Stimulated activated CD8-positive, alpha-beta memory T cell treated with anti-CD3 and anti-CD28 coated beads, Interleukin-4, amount 100 ng/mL, for 1 hour (primary cell): ENCODE measurements at places on chromosomes 1 and 21.

GRCh38 chr21:44750675-44751025 is 39.3 kb upstream of the TSPEAR start:
- no peak for DNase-seq

DNA sequence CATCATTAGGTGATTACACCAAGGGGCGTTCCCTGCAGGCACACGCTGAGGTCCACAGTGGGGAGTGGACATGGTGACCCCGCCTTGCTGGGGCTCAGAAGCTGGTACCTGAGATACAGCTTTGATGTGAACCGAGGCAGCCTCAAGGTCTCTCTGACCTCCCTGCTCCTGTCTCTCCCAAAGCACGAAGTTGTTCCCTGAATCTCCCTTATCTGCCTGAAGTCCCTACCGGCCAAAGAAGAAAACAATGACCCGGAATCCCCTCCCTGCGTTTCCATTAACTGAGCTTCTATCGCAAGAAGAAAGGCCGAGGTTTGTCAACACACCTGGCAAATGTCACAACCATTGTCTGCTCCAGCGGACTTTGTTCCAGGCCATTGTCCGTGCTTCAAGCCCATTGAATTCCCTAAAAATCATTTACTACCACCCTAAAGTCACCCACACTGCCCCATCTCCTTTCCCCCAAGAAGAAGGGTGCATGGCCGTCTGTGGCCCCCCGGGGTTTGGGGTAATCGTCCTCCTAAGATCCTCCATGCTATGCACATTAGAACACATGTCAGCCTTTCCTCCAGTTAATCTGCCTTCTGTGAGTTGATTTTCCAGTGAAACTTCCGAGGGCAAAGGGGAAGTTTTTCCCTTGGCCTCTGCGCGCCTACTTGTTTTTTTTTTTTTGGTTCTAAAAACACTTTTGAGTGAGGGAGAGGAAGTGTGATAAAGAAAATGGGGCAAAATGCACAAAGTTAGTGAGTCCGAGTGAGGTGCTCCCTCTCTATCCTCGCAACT is 48.1 kb upstream of the COL18A1 start:
- no peak for DNase-seq

GRCh38 chr1:175877939-175878737 is 134.7 kb upstream of the TNR start:
- no peak for DNase-seq

DNA sequence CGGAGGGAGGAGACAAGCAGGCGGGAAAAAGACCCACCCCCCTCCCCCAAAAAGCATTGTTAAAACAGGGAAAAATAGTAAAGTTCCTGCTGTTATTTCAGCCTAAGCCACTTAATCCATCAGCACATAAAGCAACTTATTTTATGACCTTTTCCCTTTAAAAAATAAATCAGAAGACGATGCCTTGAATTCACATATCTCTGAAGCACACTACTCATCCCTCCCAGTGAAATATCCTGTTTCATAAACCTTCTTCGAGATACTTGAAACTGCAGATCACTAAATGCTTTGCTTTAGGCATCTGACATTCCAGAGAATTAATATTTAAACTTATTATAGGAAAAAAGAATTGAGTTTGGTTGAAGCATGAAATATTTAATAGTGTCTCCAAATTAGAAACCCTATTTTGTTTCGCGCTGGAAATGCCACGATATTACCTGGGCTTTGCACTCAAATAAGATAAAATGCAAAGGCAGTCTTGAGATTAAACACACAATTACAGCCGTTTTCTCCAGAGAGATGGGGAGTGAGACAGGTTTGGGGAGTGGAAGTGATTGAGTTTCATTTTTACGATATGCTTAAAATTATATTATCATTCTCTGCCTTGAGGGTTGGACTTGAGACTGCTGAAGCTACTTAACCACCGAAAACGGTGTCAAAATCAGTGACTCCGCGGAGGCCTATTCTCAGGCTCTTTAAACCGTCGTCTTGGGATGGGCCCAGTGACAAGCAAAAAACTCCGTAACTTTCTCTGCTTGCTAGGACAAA is 9.3 kb downstream of the GLIS1 start:
- DNase-seq = no peak

GRCh38 chr1:178496410-178497135 is at the start of gene CLEC20A:
Gene CLEC20A (minus strand): TSS chr1:178496964. CDS start chr1:178496939, 25 bp downstream.
- DNase-seq = no peak

GRCh38 chr1:66981679-66982078 is 56.9 kb downstream of the MIER1 start:
- peak; percentile 11 for DNase-seq

DNA sequence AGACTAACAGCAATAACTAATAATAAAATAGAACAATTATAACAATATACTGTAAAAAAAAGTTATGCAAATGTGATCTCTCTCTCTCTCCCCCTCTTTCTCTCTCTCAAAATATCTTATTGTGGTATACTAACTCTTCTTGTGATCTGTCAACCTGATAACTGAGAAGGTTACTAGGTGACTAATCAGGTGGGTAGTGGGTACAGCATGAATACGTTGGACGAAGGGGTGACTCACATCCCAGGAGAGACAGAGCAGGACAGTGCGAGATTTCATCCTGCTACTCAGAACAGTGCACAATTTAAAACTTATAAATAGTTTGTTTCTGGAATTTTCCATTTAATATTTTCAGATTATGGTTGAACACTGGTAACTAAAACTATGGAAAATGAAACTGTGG is 257.5 kb downstream of the LRRC40 start:
- no peak for DNase-seq

DNA sequence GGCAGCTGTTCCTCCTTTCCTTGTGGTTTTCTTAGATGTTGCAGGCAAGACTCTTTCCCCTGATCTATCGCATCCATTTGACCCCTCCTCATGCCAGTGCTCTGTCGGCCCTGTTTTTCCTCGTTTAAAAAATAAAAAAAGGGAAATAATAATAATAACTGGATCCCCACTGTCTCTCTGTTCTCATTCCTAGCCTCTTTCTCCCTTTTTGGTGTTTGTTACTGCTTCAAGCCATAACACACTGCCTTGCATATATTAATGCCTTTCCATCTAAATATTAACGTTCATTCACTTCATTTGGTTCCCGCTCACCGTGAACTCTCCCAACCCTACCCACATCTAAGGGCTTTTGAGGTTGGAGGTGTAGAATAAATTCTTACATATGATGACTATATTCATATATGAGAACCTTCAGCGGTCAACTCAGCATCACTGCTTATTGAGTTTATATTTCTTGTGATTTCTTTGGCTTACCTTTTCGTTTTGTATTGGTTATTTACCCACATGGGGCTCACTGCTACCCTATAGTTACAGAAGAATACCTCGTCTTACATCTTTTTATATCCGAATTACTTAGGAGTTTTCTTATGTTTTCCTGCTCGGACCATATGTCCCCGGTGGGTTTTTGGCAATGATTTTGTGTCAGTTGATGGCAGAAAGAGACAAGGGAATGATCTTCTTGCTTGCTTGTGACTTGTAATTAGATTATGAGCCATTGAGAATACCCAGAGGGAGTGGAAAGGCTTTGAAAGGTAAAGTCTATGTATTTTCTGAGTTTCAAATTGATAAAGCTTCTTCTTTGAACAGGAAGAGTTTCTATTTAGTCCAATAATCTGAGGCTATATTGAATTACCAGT is 805 bp downstream of the ATG4C start:
- DNase-seq = no peak

DNA sequence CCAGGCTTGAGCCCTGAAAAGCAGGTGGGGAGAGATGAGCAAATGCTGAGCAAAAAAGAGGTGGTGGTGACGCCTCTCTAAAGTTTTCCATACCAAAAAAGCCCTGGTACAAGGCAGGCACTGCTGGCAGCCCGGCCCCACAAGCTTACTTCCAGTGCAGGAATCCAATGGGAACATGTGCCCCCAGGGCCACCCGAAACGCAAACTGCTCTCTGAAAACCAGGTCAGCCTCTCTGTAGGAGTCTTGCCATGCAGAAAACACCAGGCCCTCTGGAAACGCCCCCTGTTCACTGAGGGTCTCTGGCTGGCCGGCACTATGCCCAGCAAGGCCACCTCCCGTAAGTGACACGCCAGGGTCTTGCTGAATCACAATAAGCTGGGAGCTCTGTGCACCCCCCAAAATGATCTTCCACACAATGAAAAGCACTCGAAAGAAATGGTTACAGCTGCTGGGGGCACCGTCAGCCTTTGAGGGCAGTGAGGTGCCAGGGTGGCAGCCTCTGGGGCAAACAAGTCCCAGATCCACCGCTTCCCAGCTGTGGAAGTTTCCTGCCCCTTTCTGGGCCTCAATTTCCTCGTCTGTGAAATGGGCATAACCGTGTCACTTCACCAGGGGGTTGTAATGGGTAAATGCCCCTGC is 170.5 kb downstream of the TOMM20 start:
- DNase-seq = no peak

GRCh38 chr1:228000416-228000815 is 6.4 kb upstream of the WNT3A start:
- no peak for DNase-seq

- DNase-seq = no peak
Measured at GRCh38 chr1:21308330-21308729, 18.1 kb upstream of the ECE1 start.

DNA sequence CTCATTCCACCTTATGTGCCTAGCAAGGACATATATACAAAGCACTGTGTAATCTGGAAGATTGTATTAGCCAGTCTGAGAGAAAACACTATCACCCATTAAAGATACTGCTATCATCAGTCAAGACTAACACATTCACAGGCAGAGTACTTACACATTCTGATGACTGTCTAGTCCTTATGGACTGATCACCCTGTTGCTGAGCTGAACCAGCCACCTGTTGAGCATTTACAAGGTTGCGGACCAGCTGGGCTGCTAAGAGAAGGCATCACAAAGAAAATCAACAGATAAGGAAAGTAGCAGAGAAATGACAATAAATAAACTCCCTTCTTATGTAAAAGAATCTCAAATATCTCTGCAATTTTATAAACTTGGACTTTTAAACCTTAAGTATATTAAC is 30.8 kb downstream of the PRPF38A start:
- no peak for DNase-seq

- no peak for DNase-seq
Measured at GRCh38 chr21:31176080-31176551, 137.8 kb upstream of the KRTAP19-8 start.

DNA sequence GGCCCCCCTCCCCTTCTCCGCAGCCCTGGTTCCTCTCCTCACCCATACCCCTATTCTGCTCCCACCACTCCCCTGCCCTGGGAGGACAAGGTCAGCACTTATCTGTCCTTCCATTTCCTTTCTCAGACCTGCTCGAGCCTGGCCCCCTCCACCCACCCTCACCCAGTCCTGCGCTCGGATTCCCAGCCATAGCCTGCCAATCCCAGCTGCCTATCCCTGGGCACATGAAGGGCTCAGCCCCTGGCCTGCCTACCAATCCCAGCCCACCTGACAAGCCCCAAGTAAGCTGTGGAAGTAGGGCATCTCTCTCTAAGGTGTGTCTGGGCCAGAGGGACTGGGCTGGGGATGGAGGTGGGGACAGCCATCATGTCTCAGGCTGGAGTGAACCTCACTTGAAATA is 5.4 kb downstream of the BLACAT1 start:
- DNase-seq = no peak

DNA sequence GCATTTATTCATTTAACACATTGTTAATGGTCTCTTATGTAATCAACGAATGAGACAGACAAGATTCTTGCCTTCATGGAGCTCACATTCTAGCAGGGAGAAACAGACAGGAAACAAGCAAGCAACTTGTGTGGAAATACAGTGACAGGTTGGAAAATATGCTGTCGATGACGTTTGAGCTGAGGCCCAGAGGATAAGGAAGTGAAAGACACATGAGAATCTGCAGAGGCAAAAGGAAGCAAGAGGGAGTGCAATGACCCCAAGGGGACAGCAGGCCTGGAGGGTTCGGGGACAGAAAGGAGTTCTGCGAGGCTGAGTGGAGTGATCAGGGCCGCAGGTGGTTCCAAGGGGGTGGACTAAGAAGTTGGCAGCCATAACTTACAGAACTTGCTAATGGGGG is 60.6 kb upstream of the AKT3 start:
- no peak for DNase-seq

- no peak for DNase-seq
Measured at GRCh38 chr1:219177363-219177762, 3.7 kb downstream of the LYPLAL1 start.

DNA sequence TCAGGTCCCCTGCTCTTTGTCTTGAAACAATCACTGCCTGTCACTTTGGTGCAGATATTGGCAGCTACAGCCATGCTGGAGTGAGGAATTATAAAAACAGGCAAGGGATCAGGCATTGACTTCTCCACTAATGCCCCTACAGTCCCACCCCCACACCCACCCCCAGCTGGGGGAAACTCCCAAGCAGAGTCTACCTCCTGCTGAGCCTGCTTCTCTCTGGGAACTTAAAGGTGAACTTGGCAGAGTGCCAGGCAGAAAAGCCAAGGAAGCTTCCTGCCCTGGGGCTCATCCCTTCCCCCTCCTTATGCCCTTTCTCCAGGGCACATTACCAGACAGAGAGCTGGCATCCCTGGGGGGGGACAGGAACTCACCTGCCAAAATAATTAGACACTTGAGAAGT is 6.7 kb downstream of the NCMAP start:
- DNase-seq = no peak

GRCh38 chr1:42937836-42938644 is 20.6 kb downstream of the SLC2A1 start:
- no peak for DNase-seq

DNA sequence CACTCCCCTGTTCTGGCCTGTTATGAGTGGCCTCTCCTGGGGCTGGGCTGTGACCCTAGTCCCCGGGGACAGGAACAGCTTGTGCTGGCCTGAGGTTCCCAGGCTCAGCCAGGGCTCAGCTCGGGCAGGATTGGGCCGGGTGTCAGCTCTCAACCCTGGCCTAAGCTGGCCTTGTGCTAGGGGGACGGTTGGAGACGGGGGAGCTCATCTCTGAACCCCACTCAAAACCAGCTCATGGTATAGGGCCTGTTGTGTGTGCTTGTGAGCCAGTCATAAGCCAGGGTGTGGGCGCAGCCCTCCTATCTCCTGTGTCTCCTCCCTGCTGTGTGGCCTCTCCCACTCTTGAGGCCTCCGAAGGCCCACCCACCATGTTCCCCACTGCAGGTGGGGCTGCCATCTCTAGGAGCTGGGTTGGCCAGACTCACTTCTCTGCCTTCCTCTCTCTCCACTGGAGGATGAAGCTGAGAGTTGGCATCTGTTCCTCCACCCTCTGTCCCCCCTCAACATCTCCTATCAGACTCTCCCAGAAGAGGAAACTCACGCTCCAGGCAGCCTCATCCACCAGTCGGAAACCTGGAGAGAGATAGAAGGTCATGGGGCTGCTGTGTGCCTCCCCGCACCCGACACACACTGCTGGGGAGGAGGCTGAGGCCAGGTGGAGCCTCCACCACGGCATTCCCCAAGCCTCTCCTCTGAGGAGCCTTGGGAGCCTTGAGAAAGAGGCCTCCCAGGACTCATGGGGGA is 1.4 kb downstream of the PEAR1 start:
- DNase-seq = no peak

DNA sequence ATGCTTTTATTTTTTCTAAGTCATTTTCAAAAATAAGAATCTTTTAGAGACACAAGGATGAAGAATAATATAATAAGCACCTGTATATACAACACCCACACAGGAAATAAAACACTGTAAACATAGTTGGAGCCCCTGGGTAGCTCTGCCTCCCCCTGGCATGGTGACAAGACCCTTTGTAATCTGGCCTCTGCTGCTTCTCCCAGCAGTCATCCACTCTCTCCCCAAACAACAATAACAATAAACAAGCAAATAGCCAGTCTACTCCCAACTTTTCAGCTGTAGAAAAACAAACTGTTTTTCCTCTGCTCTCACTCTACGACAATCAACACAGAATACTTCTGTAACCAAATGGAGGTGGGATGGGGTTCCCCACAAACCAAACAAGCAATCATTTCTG is 110.1 kb downstream of the CSMD2 start:
- no peak for DNase-seq

GRCh38 chr1:204706838-204707509 is 21.4 kb upstream of the LRRN2 start:
- no peak for DNase-seq

GRCh38 chr1:91764471-91765115 is 121.4 kb downstream of the TGFBR3 start:
- no peak for DNase-seq
